ENCODE measurements at places on chromosomes 1 and 21. TPM values are rescaled to one million over a fixed set of nuclear protein-coding genes. Genes with fewer than 3 reads are reported as not detected.
A peak's percentile ranks its signal among the peaks of the same experiment; 100 is the strongest.

- no peak for DNase-seq
These were observed 475 bp upstream of the NPPB start for GRCh38 chr1:11858968-11859871.

GRCh38 chr1:117574161-117574835 lies 31.6 kb upstream of the TENT5C start:
- no peak for DNase-seq

DNA sequence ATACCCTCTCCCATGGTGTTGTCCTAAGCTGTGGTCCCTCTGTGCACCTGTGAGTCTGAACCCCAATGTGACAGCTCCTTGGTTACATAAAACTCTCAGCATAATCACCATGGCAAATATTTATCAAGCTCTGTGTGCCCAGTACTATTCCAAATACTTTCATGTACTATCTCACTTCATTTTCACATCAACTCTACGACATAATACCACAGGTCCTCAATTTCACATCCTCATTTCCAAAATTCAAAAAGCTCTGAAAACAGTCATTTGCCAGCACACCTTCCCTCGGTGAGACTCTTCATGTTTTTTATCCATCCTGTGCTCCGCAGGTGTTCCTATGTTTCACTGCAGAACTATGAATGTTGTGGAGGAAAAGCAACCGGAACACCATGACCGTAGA lies 12.4 kb upstream of the CREG1 start:
- no peak for DNase-seq

GRCh38 chr1:172352435-172352834 lies 68.0 kb upstream of the C1orf105 start:
- DNase-seq, result peak; percentile 58

GRCh38 chr21:31337086-31337485 lies 7.0 kb downstream of the TIAM1 start:
- DNase-seq, result no peak

DNA sequence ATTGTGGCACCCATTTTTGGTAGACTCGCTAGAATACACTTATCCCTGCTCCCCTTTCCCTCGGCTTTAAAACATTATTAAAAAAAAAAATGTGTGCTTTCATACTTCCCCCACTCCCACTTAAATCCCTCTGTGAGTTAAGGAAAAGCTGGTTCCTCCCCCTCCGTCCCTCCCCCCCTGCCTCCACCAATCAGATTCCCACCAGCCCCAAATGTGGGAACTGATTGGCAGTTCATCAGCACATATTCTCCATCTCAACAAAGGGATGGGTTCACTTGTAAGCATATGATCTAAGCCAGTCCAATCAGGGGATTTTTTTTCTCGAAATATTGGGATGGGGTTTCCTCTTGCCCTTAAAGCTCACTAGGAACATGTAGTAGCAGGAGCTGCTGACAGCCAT lies 10.8 kb upstream of the FYB2 start:
- DNase-seq, result no peak

DNA sequence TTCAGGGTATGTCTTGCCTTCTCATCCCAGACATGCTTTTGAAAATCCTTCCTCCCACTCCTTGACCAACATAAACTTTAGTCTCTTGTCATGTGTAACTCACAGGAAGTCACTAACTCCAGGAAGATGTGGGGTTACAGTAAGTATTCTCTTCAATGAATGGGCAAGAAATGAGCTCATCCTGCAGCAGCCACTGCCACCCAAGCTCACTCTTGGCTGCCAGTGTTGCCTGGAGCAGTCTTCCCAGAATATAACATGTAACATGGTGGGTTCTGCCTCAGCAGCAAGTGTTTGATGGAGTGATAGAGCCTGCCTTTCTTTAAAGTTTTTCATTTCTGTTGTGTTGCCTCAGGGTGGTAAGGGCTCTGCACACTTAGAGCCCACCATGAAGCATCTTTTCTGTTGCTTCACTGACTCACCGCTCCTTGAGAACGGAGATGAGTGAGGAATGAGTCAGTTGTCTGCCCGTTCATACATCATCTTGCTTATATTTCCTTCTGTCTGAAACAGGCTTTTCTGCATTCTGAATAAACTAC lies 187.0 kb downstream of the TPR start:
- DNase-seq, result peak; percentile 99

The CDC20 gene
- 230 TPM for polyA plus RNA-seq

DNA sequence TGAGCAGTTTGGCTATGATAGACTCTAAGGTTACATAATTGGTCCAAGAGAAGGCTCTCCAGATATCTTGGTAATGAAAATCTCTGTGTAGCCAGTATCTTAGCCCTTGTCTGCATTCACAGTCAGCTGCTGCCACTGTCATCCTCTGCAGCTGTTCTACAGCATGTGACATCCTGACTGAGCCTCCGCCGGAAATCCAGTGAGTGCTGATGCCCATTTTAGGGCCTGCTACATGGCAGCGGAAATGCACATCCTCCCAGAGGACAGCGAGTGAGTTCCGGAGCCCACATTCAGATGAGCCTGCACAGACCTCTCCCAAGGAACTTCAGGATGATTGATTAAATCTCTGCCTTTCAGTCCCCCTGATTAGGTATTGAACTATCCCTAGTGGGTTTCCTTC lies 237.1 kb downstream of the HHIPL2 start:
- DNase-seq, result no peak

DNA sequence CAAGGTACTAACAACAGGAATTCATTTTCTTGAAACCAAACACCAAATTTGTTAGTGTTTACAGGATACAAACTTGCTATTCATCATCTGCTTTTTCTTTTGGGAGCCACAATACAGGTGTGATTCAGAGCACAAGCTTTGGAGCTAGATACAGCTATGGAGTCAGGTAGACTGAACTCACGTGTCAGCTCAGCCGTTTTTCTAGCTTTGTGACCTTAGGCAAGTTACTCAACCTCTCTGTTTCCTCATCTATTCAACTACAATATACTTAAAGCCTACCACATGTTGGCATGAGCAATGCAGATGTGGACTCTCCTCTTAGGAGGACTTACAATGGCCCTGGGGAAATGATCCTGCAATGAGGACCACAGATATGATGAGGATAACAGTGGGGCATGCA lies 6.3 kb downstream of the HTR1D start:
- peak; percentile 62 for DNase-seq

DNA sequence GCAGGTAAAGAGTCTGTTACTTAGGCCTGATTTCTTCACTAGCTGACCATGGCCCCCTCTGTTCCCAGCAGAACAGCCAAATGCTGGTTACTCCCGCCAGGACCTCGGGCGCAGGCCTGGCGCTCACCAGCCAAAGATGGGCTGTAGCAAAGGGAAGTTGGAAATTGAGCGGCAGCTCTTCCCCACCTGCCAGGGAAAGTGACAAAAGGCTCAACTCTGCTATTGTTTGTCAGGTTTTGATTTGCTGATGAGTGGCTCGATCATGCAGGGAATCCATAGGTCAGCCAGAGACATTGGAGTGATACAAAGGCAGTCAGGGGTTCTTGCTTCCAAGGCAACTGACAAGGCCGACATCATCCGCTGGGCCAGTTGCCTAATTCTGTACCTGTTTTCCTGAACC lies 120.1 kb downstream of the ASTN1 start:
- DNase-seq, result no peak

The AGMAT gene
- polyA plus RNA-seq, result 0.78 TPM

The TNFRSF4 gene
- polyA plus RNA-seq, result not detected

DNA sequence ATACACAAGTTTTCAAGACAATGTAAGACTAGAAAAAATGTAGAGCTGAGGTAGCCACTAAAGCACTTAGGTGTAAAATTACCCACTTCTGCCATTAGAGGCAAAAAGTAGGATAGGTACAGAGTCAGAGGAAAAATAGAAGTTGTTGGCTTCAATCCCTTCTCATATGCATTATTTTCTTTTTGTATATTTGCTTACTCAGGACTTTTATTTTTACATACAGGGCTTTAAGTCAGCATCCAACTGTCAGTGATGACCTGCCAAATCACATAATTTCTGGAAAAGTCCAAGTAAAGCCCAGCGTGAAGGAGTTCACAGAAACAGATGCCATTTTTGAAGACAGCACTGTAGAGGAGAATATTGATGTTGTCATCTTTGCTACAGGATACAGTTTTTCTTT lies 211.0 kb upstream of the POGK start:
- no peak for DNase-seq

The PPP1R15B gene
- polyA plus RNA-seq, result 8.8 TPM

- DNase-seq, result no peak
These were observed 20.5 kb downstream of the FCRL4 start for GRCh38 chr1:157577420-157577819.

DNA sequence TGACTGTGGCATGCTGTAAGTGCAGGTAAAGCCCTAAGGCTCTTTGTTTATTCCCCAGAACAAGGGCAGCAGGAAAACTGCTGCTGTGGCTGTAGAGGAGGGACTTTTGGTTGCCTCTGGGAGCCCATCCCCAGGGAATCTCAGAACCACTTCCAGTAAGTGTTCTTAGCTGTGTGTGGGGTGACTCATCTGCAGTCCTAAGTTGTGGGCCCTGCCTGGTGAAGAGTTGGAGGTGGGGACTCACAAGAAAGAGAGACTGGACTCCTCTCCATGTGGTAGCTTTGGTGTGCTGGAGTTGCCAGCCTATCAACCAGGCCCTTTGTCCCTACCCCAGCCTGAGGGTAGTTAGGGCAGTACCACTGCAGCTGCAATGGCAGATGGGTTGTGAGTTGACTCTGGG lies 24.0 kb upstream of the DENND1B start:
- peak; percentile 61 for DNase-seq

GRCh38 chr1:27592232-27592930 lies 11.6 kb downstream of the AHDC1 start:
- DNase-seq, result no peak

DNA sequence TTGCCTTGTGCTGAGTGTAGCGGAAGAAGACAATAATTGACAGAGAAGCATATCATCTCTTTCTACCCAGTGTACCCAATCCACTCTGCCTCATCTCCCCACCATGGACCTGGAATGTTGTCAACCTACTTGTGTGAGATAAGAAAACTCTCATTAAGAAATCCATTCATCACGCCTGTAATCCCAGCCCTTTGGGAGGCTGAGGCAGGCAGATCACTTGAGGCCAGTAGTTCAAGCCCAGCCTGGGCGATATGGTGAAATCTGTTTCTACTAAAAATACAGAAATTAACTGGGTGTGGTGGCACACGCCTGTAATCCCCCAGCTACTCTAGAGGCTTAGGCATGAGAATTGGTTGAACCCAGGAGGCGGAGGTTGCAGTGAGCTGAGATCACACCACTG lies 209.6 kb downstream of the PBX1 start:
- no peak for DNase-seq

The OR2L13 gene
- polyA plus RNA-seq, result not detected

The CD48 gene
- not detected for polyA plus RNA-seq

DNA sequence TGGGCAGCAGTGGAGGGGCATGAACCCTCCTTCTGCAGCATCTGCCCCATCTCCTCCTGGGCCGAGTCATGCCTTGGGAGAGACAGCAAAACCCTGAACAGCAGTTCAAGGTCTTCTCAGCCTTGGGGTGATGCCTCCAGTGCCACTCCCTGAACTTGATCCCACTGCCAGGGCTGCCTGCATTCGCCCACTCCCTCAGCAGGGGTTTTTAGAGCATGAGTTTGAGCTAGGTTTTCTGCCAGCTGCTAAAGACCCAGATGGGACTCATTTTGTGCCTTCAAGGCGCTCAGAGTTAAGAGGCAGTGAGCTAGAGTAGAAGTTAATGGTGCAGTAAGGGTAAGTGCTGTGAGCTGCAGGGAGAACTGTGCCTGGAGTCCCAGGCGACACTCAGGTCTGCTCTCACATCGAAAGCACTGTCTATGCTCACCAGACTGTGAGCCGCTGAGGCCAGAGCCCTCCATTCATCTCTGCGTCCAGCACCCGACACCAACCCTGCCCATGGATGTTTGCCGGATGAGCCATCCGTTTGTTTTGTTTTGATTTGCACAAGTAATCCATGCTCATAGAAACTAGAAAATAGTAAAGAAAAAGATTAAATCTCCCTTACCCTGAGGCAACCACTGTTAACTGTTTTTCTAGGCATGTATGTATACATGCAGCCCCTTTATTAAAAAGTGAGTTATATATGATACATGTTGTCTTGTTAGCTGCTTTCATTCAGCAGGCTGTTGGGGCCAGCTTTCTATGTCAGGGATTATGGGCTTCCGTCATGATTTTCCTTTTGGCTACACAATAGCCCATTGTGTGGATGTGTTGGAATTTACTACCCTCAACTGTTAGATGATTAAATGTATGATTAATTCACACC lies 67.8 kb downstream of the VPS26C start:
- peak; percentile 50 for DNase-seq

The FCGR2B gene
- not detected for polyA plus RNA-seq

The C1QA gene
- not detected for polyA plus RNA-seq

DNA sequence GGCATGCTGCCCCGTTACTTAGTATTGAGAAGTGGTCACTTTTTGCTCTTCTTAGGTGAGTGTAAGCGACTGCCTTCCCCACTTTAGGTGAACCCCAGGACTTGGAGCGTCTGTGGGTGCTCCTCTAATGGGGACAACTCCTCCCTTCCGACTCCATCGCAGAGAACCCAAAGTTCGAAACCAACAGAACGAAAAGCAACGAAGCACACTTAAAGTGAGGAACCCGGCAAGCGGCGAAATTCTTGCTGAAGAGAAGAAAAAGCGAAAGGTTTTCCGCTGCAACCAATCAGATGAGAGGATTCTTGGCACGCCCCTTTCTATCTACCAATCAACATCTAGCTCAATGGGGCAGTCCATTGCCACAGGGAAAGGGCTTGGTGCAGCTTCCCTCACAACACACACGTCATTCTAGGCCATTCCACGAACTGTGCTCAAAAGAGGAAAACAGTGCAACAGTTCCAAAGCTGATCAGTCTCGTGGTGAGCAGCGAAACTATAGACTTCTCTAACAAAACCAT lies 709 bp upstream of the SUCO start:
- peak; percentile 99 for DNase-seq

DNA sequence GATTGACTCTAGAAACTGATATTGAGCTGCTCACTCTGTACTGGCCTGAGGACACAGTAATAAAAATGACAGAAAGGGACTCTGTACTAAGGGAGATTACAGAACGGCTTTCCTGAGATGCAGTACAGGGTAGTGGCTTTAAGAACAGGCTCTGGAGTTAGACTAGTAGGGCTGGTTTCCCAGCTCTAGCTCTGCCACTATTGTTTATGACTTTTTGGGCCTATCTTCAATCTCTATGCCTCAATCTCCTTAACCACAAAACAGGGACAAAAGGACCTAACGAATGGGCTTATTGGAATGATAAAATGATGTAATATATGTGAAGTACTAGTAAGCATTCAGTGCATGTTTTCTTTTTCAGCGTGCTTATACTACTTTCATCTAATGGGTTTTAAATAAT lies 1.4 kb downstream of the DEPDC1 start:
- DNase-seq, result no peak

GRCh38 chr1:211547710-211548109 lies 31.3 kb downstream of the SLC30A1 start:
- DNase-seq, result no peak

The AMY2A gene
- not detected for polyA plus RNA-seq

DNA sequence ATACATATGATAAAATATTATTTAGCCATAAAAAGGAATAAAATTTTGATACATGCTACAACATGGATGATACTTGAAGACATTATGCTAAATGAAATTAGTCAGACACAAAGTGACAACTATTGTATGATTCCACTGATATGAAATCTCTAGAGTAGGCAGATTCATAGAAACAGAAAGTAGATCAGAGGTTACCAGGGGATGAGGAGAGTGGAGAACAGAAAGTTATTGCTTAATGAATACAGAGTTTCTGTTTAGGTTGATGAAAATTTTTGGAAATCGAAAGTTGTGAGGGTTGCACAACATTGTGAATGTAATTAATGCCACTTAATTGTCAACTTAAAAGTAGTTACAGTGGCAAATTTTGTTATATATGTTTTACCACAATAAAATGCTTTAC lies 315.7 kb upstream of the USP25 start:
- DNase-seq, result no peak

- no peak for DNase-seq
These were observed 15.6 kb upstream of the ECE1 start for GRCh38 chr1:21305900-21306189.

The TTC13 gene
- 3.1 TPM for polyA plus RNA-seq

The RHEX gene
- polyA plus RNA-seq, result not detected

Data from foreskin keratinocyte (primary cell).